ENCODE measurements at places on chromosomes 5 and 9.

DNA sequence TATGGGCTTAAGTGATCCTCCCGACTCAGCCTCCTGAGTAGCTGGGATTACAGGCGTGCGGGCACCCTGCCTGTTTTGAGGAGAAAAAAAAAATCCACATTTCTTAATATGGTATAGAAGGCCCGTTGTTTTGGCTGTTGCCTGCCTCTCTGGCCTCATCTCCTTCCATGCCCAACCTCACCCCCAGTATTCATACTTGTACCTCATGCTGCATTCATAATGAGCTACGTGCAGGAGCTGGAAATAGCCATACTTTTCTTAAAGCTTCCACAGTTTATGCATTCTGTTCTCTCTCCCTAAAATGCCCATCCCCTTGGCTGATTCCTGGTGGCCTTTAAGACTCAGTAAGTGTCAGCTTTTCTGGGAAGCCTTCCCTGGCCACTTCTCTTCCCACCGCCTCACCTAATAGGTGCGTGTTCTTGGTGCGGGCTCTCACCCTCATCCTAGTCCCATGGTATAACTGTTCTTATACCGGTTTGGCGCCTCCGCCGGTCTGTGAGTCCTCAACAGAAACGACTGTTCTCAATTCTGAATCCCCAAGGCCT, 2.1 kb upstream of the TPM2 start:
- no peak for DNase-seq

- DNase-seq: no peak
Observed at GRCh38 chr5:16856531-16856930, 79.6 kb downstream of the MYO10 start.

- DNase-seq: no peak
Observed at GRCh38 chr5:42677156-42677842, 79.3 kb upstream of the CCDC152 start.

DNA sequence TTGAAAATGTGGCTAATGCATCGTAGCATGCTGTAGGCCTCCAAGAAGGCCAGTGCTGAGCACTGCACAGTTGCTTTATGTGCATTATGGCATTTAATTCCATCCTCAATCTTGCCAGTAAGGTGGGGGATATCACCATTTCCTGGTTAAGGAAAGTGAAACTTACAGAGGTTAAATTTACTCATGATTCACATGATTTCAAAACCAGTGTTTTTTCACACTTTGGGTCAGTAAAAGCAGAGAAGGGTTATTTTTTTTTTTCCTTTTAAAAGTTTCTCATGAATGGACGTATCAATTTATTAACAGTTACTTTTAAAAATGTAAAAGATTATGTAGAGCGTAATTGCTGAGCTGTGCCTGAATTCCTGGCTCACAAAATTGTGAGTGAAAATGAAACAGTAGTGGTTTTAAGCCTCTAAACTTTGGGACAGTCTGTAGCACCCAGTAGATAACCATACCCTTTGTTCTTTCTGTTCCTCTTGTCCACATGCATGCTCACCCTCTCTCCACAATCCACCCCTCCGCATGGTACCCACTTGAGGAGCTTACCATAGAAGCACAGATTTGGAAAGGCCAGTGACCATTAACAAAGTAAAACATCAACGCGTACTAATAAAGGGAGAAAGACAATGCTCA, 21.2 kb downstream of the MAST4 start:
- no peak for DNase-seq

GRCh38 chr5:63774939-63775338, 187.3 kb downstream of the HTR1A start:
- no peak for DNase-seq

- DNase-seq: no peak
Observed at GRCh38 chr9:121323449-121324151, 46.5 kb downstream of the STOM start.

DNA sequence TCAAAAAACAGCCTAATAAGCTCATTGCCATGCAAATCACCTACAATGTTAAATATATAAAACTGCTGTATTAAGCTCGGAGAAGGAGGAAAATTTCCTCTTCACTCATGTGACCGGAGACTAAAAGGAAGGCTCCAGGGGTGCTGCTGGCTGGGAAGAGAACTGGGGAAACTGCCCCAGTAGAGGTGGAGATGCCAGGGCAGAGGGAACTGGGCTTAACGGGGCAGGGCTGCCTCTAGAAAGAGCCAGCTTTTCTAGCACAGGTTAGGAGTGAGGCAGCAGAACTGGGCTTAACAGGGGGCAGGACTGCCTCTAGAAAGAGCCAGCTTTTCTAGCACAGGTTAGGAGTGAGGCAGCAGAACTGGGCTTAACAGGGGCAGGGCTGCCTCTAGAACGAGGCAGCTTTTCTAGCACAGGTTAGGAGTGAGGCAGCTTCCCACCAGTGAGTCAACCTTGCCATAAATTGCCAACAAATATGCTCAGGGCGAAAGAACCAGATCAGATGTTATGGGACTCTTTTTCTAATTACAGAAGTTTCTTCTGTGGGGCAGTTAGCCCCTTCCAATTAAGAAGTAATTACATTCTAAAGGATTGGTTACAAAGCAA, 115.3 kb downstream of the FANCC start:
- no peak for DNase-seq

- no peak for DNase-seq
Observed at GRCh38 chr5:173094012-173094661, 38.0 kb downstream of the CREBRF start.

DNA sequence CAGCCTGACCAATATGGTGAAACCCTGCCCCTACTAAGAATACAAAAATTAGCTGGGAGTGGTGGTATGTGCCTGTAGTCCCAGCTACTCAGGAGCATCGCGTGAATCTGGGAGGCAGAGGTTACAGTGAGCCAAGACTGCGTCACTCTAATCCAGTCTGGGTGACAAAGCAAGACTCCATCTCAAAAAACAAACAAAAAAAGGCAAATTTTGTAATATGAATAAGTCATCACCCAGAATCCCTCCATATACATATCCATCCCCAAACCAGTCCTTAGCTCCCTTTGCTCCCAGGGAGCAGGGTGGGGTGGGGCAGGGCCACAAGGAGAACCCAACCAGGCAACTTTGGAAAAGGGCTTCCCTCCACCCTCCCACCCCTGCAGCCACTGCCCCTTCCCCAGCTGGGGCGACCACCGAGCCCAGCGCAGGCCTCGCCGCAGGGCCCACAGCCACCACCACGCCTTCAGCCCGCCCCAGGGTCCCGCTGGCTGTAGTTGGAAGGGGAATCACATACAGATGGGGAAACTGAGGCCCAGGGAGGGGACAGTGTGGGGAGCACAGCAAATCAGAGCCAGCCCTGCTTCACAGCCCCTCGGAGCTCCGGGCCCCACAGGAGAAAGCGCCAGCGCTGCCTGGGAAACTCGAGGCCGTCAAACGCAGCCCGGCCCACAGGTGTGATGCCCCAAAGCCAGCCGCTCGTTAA, 7.8 kb downstream of the NOTCH1 start:
- no peak for DNase-seq

GRCh38 chr5:141816598-141817399, 61.4 kb downstream of the PCDH1 start:
- DNase-seq: no peak

DNA sequence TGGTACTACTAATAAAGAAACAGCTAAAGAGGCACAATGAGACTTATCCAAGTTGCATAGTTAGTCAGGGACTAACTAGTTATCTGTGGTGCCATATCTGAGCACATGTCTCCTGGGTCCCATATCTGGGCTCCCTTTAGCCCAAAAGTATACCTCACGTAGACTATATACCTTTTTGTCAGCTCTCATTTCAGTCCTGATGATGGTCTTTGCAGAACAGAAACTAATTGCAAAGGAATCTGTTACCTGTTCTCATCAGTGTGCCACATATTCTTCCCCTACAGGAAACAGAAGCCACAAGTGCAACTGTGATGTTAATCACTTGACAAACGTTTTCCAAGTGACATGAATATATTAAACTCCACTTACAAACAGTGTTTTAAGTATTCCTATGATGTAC, 395.2 kb downstream of the KIAA0825 start:
- no peak for DNase-seq

DNA sequence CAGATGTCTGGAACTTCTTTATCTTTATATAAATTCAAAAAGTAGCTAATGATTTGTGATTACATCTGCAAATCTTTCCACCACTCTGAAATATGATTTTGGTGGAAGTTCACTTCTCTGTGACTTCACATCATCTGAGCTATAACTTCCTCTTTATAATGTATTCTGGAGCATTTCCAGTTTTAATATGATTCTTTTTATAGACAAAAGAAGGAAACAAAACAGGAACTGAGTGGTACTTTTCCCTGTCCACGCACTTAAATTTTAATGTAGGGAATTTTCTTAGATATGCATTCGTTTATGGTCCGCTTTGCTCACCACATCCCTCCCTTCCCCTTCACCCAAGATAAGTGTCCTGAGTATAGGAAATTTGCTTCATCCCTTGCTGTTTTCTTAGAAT, 333.5 kb downstream of the CHSY3 start:
- no peak for DNase-seq
